ENCODE measurements at places on chromosomes 16 and 17.

DNA sequence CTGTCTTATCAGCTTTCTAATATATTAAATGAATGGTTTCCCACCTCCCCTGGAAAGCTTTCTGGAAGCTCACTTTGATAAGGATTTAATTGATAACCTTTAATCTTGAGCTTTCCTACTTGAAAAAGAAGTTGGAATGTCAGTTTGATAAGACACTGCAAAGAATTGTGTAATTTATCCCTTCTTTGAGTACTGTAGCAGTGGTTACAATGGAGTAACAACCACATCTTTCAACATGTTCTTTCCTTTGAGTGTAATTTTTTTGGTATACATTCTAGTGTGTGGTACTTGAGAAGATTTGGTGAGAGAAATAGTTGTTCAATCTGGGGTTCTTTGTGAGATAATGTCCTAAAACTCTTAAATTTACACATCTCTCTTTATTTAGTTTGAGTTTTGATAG lies 43.4 kb downstream of the CPD start:
- no peak for DNase-seq

DNA sequence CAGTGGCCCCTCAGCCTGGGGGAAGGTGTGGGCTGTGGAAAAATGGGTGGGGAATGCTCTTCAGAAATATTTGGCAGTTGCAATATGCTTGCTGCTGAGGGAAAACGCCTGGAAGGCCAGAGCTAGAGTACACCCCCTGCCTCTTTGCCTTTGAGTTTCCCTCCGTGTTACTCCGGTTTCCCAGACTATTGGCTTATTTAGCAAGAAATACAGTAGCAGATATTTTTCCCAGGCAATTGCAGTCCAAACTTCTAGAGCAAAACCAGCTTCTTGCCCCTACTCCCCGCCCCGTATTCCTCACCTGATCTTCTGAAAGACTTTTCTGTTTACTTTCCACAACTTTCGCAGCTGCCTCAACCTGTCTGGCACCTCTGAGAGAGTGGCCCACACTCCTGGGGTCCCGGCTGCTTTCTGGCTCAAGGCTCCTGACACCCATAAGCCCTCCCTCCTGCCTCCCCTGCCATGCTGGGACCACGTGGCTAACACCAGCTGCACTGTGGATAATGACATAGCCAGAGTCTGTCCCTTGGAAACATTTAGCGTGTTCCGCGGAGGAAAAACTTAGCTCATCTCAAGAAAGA lies 45.8 kb upstream of the HELZ start:
- DNase-seq = no peak

- no peak for DNase-seq
Measured at GRCh38 chr17:43609613-43610385, 51.9 kb downstream of the MEOX1 start.

DNA sequence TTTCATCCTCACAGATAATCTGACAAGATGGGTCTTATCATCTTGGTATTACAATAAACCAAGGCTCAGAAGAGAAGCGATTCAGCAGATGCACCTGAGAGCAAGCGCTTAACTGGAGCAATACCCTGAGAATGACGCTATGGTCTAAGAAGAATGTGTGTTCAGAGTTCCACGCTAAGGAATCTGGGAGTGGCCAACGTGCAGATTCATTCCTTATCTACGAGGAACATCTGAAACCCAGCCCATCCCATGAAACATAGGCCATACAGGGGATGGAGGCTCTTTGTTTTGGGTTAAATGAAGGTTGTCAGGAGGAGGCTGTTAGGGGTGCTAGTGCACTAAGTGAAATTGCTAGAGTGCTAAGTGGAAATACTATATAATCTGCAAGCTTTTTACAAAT lies 28.5 kb upstream of the KDM8 start:
- DNase-seq = no peak

DNA sequence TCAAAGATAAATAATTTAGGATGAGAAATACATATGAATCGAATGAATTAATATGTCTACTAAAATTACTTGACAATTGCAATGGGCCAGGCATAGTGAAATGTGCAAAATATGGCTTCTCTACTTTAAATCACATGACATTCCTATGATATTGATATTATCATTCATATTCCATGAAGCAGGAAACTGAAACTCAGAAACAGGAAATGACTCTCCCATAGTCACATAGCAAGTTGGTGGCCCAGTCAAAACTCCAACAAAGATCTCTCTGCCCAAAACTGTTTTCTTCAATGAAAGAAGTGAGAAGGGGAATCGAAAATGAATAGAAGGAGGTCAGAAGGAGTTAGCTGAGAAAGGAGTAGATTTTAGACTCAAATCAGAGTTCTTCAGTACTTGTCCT lies 272.2 kb downstream of the CDH8 start:
- no peak for DNase-seq
